ENCODE measurements at places on chromosomes 5 and 9.

DNA sequence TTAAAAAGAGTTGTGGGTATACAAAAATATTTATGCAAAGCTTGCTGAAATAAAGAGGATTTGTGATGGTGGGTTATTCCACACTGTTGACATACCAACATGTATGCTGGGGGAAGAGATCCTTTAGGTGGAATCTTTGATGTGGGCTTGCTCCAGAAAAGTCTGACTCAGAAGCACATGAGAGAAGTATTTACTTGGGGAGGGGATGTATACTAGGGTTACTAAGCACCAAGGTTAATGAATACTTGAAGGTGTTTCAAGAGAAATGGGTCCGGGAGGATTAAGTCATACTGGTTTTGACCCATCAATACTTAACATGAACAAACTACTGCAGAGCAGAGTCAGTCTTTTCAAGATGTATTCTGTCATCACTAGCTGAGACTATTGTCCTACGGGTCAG is 316.4 kb upstream of the GRIN3A start:
- no peaks in the 10 kb centered on the region for H3K4me1 ChIP-seq
- H3K27ac ChIP-seq, result no peak overlapping the region
- no peaks in the 10 kb centered on the region for H3K27me3 ChIP-seq
- H3K36me3 ChIP-seq, result no peaks in the 10 kb centered on the region
- H3K4me3 ChIP-seq, result no peak overlapping the region
- no peak for DNase-seq

GRCh38 chr5:176540476-176540899 is 3.3 kb upstream of the RNF44 start:
- H3K4me3 ChIP-seq, result no peak overlapping the region
- H3K36me3 ChIP-seq, result no peaks in the 10 kb centered on the region
- H3K4me1 ChIP-seq, result peaks cover 32% of the 10 kb centered on the region
- H3K27ac ChIP-seq, result no peak overlapping the region
- no peak for DNase-seq

DNA sequence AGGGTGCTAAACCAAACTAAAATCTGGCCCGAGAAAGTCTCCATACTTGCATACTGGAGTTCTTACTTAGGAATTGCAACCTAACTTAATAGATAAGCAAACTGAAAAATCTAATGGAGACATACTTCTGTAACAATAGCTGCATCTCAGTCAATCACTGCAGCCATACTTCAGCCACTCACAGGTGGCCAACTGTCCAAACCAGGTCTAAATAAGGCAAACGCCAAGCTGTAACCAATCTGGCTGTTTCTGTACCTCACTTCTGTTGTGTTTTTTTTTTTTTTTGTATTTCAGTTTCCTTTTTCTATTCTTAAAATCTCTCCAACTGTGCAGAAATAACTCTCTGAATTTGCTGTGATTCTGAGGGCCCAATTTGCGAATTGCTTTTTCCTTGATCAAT is 4.4 kb upstream of the NDUFB6 start:
- no peak overlapping the region for H3K27ac ChIP-seq
- H3K36me3 ChIP-seq, result no peaks in the 10 kb centered on the region
- peaks cover 3% of the 10 kb centered on the region for H3K27me3 ChIP-seq
- H3K4me1 ChIP-seq, result no peaks in the 10 kb centered on the region

DNA sequence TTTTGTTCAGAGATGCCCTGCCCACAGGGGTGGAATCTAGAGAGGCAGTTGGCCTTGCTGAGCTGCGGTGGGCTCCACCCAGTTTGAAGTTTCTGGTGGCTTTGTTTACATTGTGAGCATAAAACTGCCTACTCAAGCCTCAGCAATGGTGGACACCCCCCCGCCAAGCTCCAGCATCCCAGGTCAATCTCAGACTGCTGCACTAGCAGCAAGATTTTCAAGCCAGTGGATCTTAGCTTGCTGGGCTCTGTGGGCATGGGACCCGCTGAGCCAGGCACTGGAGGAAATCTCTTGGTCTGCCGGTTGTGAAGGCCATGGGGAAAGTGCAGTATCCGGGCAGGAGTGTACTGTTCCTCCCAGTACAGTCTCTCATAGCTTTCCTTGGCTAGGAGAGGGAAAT is 55.5 kb downstream of the MINAR2 start:
- H3K36me3 ChIP-seq, result no peaks in the 10 kb centered on the region
- no peak overlapping the region for H3K27ac ChIP-seq
- H3K27me3 ChIP-seq, result no peaks in the 10 kb centered on the region
- H3K4me1 ChIP-seq, result no peaks in the 10 kb centered on the region
- no peak overlapping the region for H3K4me3 ChIP-seq

DNA sequence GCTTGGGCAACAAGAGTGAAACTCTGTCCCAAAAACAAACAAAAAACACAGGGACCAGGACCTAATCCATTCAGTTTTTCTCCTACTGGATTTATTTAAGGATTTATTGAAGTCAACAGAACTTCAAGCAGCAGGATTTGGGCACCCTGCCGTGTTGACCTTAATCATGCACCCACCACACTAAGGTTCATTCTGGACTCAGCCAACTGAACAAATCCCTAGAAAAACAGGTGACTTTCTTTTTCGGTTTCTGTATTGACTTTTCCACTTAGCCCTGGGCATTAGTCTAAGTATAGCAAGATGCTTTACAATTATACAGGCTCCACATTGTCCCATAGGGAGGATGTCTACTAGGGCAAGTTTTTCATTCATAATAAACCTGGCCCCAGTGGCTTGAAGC is 30.0 kb downstream of the ZNF131 start:
- no peak overlapping the region for H3K27ac ChIP-seq
- H3K4me3 ChIP-seq, result no peak overlapping the region
- H3K27me3 ChIP-seq, result no peaks in the 10 kb centered on the region
- peaks cover 47% of the 10 kb centered on the region for H3K36me3 ChIP-seq

DNA sequence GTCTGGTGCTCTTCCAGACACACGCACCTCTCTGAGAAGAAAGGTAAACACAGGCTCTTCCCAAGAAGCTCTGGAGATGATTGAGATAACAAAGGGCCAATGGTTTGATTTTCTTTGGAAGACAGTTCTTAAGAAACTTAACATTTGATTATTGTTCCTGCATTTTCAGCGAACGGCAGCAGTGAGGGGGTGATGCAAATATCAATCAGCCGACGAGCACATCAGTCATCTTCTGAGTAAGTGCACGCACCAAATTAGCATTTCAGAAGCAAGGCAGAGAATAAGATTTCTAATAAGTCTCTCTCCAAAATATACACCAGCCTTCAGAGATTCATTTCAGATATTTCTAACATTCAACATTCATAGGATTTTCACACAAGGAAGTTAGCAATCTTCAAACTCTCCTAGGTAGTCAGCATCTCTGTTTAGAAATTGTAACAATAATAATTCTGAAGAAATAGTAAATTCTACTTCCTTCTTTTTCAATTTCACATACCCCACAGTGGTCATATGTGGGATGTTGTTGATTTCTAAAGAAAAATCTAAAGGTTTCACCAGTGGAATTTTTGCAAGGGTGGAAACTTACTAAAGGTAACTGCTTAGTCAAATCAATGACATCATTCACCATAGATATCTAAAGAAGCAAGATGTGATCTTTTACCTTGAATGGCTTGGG is 250.3 kb downstream of the SEC61B start:
- no peaks in the 10 kb centered on the region for H3K27me3 ChIP-seq
- no peaks in the 10 kb centered on the region for H3K36me3 ChIP-seq
- H3K27ac ChIP-seq, result no peak overlapping the region

- no peak overlapping the region for H3K27ac ChIP-seq
- H3K4me3 ChIP-seq, result no peak overlapping the region
- H3K36me3 ChIP-seq, result no peaks in the 10 kb centered on the region
Measured at GRCh38 chr9:88660611-88661010, 125.6 kb downstream of the NXNL2 start.

DNA sequence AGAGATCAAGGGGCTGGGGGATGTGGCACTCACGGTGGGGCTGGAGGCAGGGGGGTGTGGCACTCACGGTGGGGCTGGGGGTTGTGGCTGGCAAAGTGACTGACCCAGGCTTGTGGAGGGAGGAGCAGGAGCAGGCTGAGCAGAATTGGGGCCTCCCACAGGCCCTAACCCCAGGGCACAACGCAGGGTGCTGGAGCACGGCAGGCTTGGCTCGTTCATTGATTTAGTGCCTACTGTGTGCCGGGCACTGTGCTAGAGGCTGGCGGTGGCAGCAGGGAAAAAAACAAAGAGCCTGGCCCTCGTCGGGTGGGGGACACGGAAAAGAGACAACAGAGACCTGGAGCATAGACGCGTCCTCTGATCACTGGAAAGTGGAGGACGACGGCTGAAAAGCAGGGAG is 80.9 kb downstream of the HMCN2 start:
- no peaks in the 10 kb centered on the region for H3K27me3 ChIP-seq
- no peak overlapping the region for H3K4me3 ChIP-seq
- no peak for DNase-seq
- no peaks in the 10 kb centered on the region for H3K36me3 ChIP-seq
- no peak overlapping the region for H3K27ac ChIP-seq

DNA sequence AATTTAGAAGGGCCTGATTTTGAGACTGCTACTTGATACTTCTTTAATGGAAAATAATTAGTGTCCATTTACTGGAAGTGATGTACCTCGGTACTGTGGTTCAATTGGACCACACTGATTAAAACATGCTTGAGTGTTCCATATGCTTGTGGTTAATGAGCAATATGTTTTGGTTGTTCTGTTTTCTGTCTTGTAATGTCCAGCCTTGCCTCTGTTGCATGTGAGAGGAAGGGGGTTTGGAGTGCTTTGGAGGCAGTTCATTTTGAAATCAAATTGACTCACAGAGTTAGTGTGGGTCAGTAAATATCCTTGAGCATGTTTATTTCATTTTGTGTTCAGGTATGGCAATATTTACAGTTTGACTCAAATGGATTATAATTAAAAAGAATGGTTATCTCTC is 334.4 kb downstream of the ARHGEF28 start:
- H3K27ac ChIP-seq, result peak overlapping the region; percentile 43
- no peak overlapping the region for H3K4me3 ChIP-seq
- DNase-seq, result no peak
- H3K4me1 ChIP-seq, result peaks cover 31% of the 10 kb centered on the region
- H3K36me3 ChIP-seq, result no peaks in the 10 kb centered on the region

- no peaks in the 10 kb centered on the region for H3K36me3 ChIP-seq
- H3K4me3 ChIP-seq, result no peak overlapping the region
- no peaks in the 10 kb centered on the region for H3K27me3 ChIP-seq
- no peak overlapping the region for H3K27ac ChIP-seq
Measured at GRCh38 chr9:115385383-115386122, 267.6 kb upstream of the TNC start.

GRCh38 chr9:93326056-93326455 is 125.4 kb upstream of the FAM120A start:
- no peak overlapping the region for H3K27ac ChIP-seq
- no peak overlapping the region for H3K4me3 ChIP-seq

DNA sequence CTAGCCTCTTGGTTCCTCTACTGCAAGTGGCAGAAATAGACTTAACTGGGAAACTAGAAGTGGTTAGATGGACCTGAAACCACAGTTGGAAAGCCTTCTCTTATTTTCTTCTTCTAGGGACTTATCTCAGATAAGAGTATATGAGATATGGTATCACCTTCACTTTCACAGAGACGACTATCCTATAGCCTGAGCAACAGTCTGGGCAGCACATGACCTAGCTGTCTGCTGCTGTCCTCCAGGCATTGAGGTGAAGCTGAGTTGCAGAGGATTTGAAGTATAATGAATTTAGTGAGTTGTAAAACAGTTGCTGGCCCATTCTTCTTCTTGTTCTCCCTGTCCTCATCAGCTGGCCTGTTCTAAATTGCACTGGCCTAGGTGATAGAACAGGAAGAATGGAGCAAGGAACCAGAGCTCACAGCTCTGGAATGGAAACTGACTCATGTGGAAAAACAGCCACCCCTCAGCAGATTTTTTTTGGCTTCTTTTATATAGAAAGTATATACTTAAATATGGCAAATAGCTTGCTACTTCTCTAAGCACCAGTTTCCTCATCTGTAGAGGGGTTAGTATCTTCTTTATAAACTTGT is 27.8 kb downstream of the RECK start:
- no peaks in the 10 kb centered on the region for H3K27me3 ChIP-seq
- H3K36me3 ChIP-seq, result peaks cover 6% of the 10 kb centered on the region
- no peaks in the 10 kb centered on the region for H3K4me1 ChIP-seq
- no peak overlapping the region for H3K4me3 ChIP-seq
- no peak for DNase-seq
- no peak overlapping the region for H3K27ac ChIP-seq

- no peak overlapping the region for H3K27ac ChIP-seq
- DNase-seq, result no peak
- H3K27me3 ChIP-seq, result no peaks in the 10 kb centered on the region
- no peaks in the 10 kb centered on the region for H3K36me3 ChIP-seq
- peaks cover 3% of the 10 kb centered on the region for H3K4me1 ChIP-seq
- H3K4me3 ChIP-seq, result no peak overlapping the region
Measured at GRCh38 chr9:76521906-76522305, 62.9 kb downstream of the GCNT1 start.

DNA sequence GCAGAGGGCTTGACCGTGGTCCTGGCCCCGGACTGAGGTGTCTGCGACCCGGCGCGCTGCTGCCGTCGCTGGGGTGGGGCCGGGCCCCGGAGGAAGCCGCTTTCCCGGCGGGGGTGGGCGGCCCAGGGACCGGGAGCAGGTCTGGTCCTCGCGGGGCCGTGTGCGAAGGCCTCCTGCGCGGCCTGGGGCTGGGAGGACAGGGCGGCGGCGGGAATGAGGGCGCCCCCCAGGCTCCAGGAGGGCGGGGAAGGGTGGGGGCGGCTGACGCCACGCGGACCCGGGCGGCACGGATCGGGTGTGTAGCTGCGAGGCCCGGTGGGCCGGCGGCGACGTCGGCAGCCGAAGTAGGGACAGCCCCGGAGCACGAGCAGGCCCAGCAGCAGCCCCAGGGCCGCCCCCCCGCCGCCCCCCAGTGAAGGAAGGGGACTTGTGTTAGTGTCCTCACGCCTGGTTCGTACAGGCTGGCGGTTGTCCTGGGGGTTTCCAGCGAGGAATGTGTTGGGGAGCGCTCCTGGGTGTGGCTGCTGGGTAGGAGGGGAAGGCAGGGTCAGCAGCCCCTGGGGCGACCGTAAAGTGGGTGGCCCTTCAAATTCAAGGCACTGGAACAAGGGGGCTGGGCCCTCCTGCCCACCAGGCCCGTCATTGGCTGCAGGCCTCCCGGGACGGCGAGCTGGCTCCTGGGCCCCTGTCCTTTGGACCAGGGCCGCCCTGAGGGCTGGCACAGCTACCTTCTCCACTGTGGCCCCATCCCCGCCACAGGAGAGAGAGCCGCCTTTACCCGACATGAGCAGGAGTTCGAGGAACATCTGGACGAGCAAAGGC is 597 bp upstream of the TMEM250 start:
- H3K27ac ChIP-seq, result peak overlapping the region; percentile 32
- peaks cover 5% of the 10 kb centered on the region for H3K27me3 ChIP-seq
- H3K4me3 ChIP-seq, result peak overlapping the region; percentile 91
- DNase-seq, result no peak
- peaks cover 16% of the 10 kb centered on the region for H3K4me1 ChIP-seq
